Skin of body (tissue), 3 donors: ENCODE measurements at places on chromosomes 7 and 10. TPM values are rescaled to one million over a fixed set of nuclear protein-coding genes. Genes with fewer than 3 reads are reported as not detected.

SPAM1 gene
- not detected for total RNA-seq

MYH16 gene
- not detected for total RNA-seq

NKX2-3 gene
- total RNA-seq = not detected

LRRC4 gene
- 1.2 TPM for total RNA-seq

GRCh38 chr7:93375603-93376002 is 143.4 kb downstream of the VPS50 start:
- no peak for DNase-seq

DNA sequence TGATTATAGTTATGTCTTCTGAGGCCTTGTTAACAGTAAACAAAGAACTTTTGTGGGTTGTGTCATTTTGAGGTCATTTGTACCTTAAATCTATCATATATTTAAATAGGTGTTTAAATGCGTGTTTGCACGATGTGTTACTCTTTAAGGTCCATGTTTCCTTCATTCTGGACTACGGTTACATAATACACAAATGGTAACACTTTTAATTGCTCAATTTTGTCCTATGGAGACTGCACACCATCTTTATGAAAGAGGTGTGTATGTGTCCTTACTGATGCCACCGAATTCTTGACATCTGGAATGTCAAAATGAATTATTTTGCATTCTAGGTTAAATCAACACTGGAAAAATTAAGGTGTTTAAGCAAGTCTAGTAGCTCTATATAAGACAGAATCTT is 1.7 kb downstream of the PALS2 start:
- DNase-seq = no peak

DNA sequence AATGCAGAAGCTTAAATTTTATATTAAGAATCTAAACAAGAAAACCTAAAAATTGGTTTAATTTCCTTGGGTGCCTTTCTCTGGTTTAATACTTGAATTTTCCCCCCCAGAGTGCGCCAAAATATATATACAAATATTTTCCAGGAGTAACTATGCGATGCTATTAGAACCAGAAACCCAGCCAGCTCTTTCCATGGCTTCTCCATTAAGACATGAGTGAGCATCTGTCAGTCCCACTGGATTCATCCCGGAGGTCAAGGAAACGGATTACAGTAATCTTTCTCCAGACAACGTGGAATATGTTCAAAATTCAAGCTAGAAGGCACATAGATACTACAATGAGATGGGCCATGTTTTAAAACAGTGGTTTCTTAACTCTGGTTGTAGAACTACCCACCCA is 148.8 kb downstream of the TAX1BP1 start:
- no peak for DNase-seq

DNA sequence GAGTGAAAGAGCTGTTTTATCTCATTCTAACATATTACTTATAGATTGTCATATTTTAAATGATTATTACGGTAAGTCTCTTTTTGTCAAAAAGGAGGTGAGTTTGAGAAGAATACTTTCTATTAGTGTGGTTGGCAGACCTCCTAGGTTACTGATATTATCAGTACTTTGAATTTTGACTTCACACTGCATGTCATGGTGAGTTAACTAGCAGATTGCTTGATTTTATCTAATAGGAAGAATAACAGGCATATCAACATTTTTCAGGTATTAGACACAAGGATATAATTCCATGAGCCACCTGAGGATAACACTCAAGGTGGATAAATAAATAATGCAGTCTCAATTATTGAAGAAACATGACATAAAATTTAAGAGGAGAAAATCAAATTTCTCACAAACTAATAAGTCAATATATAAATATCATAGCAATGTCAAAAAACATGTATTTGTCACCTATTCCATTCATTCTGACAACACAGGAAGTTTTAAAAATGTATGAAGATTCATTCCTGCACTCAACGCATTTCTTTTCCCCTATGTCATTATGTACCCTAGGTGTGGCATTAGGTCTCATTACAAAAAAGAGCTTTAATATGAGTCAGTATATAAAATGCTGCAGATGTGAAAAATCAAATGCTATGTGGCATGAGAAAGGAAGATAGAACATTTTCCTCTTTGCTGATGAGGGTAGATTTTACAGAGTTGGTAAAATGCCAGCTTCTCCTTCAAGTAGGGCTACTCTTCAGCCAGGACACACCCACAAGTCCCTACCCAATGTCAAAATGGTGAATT is 1621.6 kb downstream of the REEP3 start:
- no peak for DNase-seq

GRCh38 chr10:6187278-6187677 is 15.5 kb upstream of the PFKFB3 start:
- no peak for DNase-seq

GRCh38 chr7:30330134-30331111 is 46.0 kb downstream of the ZNRF2 start:
- DNase-seq = no peak

GRCh38 chr7:87267239-87267900 is 47.8 kb upstream of the TMEM243 start:
- DNase-seq = no peak

DNA sequence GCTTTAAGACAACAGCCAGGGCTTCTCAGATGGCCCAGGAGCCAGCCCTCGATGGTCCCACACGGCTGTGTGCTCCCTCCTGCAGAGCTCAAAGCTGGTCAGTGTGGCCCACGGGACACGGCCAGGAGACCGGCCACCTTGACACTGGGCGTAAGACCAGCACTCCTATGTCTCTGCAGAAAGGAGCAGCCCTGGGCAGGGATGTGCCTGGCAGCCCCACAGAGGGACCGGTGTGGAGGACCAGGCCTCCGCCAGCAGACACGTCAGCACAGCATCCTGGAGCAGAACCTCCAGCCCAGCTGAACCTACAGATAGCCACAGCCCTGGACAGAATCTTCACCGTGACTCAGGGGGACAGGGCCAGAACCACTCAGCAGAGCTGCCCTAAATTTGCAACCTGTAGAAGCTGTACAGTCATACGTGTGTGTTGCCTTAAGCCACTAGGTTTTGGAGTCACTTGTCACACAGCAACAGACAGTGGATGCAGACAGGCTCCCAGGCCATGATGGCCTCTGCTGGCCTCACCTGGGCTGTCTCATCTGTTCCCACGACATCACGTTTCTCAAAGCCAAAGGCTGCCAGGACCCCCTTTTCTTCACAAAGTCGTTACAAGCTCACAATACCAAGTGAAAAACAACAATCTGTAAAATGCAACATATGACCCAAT is 132.4 kb downstream of the DIP2C start:
- no peak for DNase-seq

- DNase-seq = no peak
Measured at GRCh38 chr7:127682140-127682539, 30.1 kb downstream of the SND1 start.

DNA sequence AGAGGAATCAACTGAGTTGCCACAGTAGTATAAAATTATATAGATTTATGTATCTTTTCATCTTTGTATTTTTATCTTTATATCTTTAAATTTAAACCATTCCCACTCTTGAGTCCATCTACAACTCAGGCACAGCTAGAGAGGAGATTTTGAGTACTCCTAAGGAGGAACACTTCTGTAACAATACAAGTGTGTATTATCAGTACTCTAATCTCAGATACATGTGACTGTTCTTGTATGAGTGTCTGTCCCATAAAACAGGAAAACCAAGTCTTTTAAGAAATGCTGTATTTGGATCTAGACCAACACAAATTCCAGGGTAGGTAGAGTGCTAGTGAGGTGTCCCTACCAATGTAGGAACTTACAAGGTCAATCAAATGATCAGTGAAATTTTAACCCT is 1428.0 kb upstream of the LRRTM3 start:
- DNase-seq = no peak

- DNase-seq = no peak
Measured at GRCh38 chr10:62617652-62618051, 186.9 kb upstream of the ADO start.
